Urinary bladder (tissue), 4 donors: ENCODE measurements at places on chromosomes 7 and 10. TPM values are rescaled to one million over a fixed set of nuclear protein-coding genes. Genes with fewer than 3 reads are reported as not detected.

The LRRC27 gene
- 13.2 TPM for total RNA-seq

The NPC1L1 gene
- not detected for total RNA-seq

The IFIT2 gene
- total RNA-seq: 18.7 TPM

The ZDHHC6 gene
- total RNA-seq: 28.4 TPM

The TAS2R41 gene
- not detected for total RNA-seq

The SLC4A2 gene
- total RNA-seq: 30.6 TPM

The CDNF gene
- total RNA-seq: 1.9 TPM

The ZNF92 gene
- total RNA-seq: 30.6 TPM
